ENCODE measurements at places on chromosomes 7 and 10.

- no peak for DNase-seq
Measured at GRCh38 chr10:6936931-6937330, 356.9 kb upstream of the PRKCQ start.

DNA sequence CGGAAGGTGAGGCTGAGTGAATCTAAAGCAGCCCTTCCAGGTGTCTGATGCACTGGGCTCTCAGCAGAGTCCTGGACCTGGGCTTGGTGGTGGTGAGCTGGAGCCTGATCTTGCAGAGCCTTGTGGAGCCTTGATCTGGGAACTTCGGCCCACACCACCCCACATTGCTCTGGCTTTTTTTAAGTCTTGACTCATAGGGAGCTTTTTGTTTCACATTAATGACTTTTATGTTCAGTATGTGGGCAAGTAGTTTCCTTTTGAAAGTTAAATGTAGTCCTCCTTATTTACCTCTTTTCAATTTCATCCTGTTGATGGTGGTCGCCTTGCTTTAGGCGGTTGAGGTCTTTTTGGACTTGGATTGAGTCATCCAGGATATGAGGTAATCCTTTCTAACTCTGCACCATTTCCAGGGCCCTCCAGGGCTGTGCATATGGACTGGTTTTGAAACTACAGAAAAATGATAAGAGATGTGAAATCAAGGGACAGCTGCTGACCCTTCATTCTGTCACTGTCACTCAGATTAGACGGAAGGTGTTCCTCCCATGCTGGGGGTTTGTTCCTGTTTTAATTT is 2.9 kb upstream of the NRAP start:
- DNase-seq: no peak

DNA sequence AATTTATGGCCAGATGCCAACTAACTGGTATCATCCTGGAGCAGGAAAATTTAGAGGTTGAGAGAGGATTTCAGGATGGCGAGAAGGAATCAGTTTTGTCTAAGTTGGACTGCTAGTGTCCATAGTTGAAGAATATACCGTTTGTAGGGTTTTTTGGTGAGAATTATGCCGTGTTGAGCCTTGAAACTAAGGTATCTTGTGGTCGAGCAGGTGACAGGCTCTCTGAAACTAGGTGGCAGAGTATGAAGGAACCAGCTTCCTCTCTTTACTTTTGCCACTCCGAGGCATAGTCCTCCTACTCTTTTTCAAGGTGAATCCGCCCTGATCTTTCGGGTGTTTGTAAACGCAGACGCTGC is 9.7 kb downstream of the MDFIC start:
- no peak for DNase-seq

DNA sequence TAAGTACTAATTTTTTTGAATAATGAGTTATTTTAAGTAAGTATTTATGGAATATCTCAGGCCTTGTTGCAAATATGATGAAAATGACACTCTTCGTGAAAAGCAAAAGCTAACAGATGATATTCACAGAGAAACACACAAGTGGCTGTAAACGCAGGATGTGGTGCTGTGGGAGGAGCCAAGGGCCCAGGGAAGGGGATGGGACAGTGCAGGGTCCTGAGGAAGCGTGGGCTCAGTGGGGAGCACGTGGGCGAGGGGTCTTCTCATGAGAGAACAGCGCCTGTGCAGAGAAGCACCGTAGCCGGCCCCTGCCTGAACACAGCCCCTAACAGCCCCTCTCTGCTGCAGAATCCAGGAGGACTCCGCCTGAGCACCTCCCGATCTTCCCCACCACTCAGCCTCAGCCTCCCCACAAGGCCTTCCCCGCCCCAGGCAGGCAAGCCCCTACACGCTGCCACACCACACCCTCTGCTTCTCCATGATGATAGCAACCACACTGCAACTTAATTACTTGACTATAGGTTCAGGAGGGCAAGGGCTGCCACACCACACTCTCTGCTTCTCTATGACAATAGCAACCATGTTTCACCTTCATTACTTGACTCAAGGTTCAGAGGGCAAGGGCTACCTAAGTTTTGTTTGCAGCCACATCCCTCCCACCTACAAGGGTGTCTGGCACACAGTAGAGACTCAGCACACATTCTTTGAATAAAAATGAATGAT is 152.6 kb upstream of the RNF32 start:
- DNase-seq: no peak

DNA sequence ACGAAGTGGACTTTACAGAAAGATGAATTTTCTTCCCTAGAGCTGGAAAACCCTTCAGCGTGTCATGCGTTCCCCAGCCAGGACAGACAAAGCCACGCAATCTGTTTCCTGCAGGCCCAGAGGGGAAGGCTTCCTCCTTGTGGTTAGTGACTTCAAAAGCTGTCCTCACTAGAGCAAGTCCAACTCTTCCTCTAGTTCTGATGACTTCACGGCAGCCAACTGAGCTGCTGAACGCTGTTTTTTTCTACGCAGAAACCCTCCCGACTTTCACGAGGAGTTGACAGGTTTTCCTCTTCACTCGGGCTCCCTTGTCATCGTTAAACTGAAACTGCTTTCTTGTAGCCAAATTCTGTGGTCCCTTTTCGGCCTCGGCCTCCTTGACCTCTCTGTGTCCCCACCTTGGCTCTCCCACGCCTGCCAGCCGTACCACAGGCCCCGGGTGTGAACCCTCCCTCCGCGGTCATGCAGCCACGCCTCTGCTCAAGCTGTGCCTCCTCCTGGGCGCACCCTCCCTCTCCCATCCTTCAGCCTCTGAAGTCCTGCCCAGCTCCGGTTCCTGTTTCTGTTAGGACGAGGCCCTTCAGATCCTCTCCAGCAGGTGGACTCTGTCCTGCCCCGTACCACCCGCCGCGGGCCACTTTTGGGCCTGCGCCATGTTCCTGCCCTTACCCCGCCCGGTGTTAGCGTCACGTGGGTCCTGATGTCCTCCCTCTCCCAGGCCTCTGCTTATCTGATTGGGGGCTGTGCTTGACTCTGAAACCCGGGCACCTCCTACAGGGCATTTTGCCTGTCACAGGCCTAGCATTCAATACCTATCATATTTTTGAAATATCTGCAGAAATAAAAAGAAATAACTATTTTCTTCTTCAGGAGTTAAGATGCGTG is 39.3 kb downstream of the CUX1 start:
- peak; percentile 43 for DNase-seq

GRCh38 chr10:122252805-122253204 is 18.3 kb upstream of the BTBD16 start:
- DNase-seq: no peak

DNA sequence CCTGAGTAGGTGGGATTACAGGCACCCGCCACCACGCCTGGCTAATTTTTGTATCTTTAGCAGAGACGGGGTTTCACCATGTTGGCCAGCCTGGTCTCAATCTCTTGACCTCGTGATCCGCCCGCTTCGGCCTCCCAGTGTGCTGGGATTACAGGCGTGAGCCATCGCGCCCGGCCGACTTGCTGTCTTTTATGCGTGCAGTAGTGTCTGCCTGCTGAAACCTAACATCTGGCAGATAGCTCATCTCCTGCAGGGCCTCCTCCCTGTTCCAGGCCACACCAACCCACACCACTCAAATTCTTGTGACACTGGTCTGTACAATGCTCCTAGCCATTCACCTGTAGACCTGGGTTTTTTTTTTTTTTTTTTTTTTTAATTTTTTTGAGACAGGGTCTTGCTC is 41.5 kb downstream of the BAIAP2L1 start:
- no peak for DNase-seq

- no peak for DNase-seq
Measured at GRCh38 chr10:70281609-70282008, 2.2 kb downstream of the NPFFR1 start.

GRCh38 chr10:78081292-78081691 is 47.6 kb downstream of the RPS24 start:
- DNase-seq: no peak

GRCh38 chr10:89278034-89278535 is 23.8 kb upstream of the IFIT2 start:
- DNase-seq: no peak
